Activated CD4-positive, alpha-beta T cell treated with anti-CD3 and anti-CD28 coated beads for 48 hours (primary cell): ENCODE measurements at places on chromosomes 4 and X.

- DNase-seq = no peak
Measured at GRCh38 chr4:108311313-108311712, 142.6 kb upstream of the LEF1 start.

- DNase-seq = no peak
Measured at GRCh38 chrX:153642051-153642654, 4.8 kb upstream of the DUSP9 start.

- no peak for DNase-seq
Measured at GRCh38 chr4:66842724-66843088, 702.6 kb downstream of the CENPC start.

DNA sequence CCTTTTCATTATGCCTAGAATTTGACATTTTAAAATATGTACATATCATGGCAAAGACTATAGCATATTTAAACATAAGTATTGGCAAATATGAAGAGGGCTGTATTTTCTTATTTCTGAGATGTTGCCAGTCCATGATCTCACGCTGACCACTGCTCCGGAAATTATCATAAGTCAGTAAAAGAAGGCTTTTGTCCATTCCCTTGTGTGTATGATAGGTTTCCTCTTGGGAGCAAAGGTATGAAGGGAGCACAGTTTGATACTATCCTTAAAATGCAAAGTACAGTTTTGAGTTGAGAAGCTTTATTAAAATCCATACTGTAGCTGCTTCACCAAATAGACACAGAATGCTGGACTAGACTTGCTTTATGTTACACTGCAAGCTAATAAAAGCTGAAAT is 52.6 kb upstream of the AGA start:
- DNase-seq = no peak

DNA sequence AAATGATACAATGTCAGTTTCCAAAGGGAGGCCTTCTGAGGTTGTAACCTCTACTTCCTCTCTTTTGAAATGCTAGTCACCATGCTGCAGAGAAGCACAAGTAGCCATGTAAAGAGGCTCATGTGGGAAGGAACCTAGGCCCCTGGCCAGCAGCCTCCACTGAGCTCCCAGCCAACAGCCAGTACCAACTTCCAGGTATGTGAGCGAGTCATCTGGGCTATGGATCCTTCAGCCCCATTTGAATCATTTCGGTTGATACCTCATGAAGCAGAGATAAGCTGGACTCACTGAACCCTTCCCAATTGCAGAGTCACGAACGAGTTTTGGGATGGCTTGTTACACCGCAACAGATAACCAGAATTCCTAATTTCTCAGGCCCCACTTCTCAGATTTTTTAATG is 187.0 kb upstream of the LDB2 start:
- no peak for DNase-seq

DNA sequence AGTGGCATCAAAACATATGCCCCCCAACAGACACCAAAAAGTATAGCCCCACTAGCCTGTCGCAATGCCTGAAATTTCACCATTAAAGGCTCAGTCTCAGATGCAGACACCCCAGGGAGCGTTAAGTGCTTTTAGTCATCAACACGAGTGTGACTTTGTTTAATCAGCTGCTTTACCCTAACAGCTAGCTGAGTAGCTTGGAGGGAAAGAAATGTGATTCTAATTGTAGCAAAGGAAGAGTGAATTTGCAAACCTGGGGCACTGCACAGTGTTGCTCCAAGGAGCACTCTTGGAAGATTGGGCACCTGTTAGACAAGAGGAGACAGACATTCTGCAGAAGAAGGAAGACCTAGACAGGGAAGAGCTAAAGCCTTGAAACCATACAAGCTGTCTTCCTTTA is 145.1 kb downstream of the BEND2 start:
- no peak for DNase-seq
